HT1080 (cell line): ENCODE measurements at places on chromosomes 7 and 10. TPM values are rescaled to one million over a fixed set of nuclear protein-coding genes. Genes with fewer than 3 reads are reported as not detected.

FXYD4 gene
- not detected in 2 replicates for total RNA-seq

STEAP4 gene
- total RNA-seq: not detected in 2 replicates

AZGP1 gene
- total RNA-seq: not detected in 2 replicates

DNA sequence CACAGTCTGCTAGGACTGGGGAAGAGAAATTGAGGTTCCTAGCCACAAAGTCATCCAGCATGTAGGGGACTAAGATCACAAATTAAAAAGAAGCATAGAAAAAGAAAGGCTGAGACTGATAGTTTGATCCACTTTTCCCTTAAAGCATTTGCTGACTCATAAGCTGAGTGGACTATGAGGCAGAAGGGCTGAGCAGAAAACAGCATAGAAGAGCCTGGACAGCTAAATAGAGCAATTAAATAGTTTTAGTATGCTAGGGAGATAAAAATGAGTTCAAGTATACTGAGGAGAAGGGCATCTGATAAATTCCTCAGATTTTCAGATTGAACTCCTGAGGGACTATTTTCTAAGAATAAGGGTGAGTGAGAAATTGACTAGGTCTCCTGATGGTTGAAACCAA lies 155.9 kb upstream of the EGR2 start:
- peak; percentile 44 for DNase-seq

- no peak for DNase-seq
These were observed 80.9 kb downstream of the LRMDA start for GRCh38 chr10:75512203-75512933.

DNA sequence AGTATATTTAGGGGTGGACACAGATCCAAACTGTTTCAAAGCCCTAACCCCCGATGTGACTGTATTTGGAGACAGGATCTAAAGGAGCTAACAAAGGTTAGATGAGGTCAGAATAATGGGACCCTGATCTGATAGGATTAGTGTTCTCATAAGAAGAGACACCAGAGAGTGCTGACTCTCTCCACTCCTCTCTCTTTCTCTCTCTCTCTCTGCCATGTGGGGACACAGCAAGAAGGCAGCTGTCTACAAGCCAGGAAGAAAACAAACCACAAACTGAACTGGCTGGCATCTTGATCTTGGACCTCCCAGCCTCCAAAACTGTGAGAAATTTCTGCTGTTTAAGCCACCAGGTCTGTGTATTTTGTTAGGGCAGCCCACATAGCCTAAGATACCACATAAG lies 84.7 kb upstream of the KDM7A start:
- DNase-seq: no peak

BTBD16 gene
- not detected in 2 replicates for total RNA-seq

TSC22D4 gene
- total RNA-seq: 58.9 and 65.7 TPM in 2 replicates

GRCh38 chr7:109864230-109864629 lies 1226.7 kb upstream of the LRRN3 start:
- DNase-seq: no peak

DNA sequence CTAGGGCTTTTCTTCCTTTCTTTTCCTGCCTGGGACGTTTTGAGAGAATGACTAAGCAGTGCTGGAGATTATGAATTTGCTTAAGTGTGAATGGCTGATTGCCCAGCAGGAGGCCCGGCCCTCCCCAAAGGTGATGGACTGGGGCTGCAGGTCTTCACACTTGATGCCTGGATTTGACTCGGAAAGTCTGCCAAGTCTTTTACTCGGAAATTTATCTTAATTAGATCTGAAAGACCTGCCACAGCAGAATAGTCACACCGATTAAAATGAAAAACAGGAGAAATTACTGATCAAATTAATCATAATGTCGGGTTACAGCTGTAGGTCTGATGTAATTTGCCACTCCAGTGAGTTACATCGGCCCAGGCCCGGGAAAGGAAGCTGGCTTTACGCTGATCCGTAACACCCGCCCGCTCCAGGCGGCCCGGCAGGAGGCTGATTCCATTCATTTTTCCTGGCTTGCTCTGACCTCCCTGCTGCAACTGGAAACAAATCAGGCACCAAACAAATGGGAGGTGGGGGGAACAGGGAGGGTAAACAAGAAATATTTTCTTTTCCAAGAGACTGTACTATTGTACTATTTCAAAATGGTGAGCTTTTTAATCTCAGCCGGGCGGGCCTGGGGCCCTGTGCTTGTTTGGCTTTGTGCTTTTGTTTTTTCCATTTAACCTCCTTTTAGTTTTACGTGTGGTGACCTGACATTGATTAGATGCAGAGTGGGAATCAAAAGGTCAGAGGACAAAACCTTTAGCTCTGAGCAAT lies 212.4 kb upstream of the YAE1 start:
- no peak for DNase-seq

GRCh38 chr10:119872610-119872859 lies at the start of gene MCMBP:
MCMBP (minus strand) TSS chr10:119872843; CDS start chr10:119872584, 259 bp downstream.
- no peak for DNase-seq

DNA sequence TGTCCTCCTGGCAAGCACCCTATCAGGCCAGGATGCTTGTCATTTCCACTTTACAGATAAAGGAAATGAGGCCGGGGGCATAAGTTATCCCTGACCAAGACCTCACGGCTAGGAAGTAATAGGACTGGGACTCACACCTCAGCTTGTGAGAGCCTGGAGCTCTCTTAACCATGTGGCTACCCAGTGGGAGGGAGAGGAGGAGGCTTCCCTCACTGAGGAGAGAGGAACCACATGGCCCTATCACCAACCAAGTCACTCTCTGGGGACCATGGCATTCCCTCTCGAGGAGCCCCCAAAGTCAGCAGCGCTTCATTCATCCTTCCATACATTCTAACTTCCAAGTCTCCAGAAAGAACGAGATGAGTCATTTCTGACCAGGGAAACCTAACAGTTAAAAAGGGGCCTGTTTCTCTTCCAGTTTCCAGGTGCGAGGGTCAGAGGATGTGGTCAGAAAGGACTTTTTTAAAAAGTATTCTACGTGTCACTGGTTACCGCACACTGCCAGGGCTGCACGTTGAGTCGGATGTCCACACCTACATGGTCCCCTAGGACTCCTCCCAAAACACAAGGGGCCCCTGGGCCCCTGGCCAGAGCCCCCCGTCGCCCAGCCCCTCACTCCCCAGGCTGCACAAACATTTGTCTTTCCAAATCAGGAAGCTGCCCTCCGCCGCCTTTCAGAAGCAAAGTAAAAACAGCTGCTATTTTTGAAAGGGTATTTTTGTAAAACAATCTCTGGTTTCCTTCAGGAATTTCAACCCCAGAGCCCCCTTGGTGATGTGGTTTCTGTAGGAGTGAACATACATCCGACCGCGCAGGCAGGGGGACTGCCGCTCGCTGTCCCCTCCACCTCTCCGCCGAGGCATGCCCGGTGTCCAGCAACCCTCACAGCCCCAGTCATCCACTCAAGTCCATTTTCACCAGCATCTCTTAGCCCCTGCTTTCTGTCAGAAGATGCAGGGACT lies 128.2 kb upstream of the CHST15 start:
- DNase-seq: peak; percentile 82

- DNase-seq: no peak
These were observed 6.4 kb downstream of the KIAA1549 start for GRCh38 chr7:138974675-138975292.

GRCh38 chr10:49309691-49310411 lies 10.9 kb downstream of the C10orf71 start:
- DNase-seq: no peak

- DNase-seq: no peak
These were observed 99.4 kb downstream of the RNF216 start for GRCh38 chr7:5681979-5682546.

PNLIP gene
- not detected in 2 replicates for total RNA-seq

- DNase-seq: no peak
These were observed 54.0 kb downstream of the VWA2 start for GRCh38 chr10:114293075-114293474.

TMEM178B gene
- total RNA-seq: 0.07 TPM in 1 of 2 replicates, not detected in the other

DNA sequence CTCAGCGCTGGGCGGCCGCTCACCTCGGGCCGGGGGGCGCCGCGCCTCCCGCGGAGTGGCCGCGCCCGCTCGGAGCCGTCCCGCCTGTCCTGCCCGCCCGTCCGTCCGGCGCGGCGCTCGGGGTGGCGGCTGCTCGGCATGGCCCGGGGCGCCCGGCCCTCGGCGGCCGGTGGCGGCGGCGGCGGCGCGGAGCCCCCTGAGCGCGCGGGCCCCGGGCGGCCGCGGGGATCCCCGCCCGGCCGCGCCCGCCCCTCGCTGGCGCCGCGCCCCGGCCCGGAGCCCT lies 338 bp downstream of the SDK1 start:
- DNase-seq: no peak

ZNF727 gene
- total RNA-seq: not detected in 2 replicates

DNA sequence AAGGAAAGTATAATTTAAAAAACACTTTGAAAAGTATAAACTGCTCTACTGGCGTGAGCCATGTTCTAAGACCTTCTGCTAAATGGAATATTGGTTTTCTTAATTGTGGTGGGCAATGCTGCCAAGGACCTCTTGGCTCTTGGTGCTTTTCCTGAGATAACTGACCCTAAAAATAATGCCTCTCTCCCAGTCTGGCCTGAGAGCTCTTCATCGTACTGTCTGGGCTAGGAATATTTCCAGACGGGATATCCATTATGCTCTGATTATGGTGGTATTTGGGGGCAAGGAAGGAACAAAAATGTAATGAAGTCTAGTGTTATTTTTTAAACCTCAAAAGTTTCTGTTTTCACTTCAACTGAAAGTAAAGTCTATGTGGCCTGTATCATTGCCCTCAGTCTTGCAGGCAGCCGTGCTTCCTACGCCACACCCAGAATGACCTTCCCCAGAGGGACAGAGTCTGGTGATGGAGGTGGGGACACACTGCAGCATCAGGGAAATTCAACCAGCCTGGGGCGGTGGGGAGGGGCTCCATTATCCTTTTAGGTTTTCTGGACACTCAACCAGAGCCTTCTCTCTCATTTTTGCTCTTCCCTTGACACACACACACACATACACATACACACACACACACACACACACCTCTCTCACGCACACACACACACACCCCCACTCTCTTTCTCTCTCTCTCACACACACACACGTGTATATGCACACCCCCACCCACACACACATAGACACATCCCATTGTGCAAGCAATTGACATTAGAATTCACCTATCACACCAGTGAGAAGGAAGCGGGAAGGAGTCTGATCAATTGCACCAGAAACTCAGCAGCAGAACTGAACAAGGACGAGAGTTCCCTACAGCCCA lies 99.6 kb downstream of the LRRC18 start:
- no peak for DNase-seq

- DNase-seq: no peak
These were observed 22.2 kb downstream of the LAMB1 start for GRCh38 chr7:107980671-107981190.

SNX13 gene
- 19.1 and 22.8 TPM in 2 replicates for total RNA-seq

MOGAT3 gene
- 0.21 TPM in 1 of 2 replicates, not detected in the other for total RNA-seq

TRPV5 gene
- total RNA-seq: not detected in 2 replicates

DNA sequence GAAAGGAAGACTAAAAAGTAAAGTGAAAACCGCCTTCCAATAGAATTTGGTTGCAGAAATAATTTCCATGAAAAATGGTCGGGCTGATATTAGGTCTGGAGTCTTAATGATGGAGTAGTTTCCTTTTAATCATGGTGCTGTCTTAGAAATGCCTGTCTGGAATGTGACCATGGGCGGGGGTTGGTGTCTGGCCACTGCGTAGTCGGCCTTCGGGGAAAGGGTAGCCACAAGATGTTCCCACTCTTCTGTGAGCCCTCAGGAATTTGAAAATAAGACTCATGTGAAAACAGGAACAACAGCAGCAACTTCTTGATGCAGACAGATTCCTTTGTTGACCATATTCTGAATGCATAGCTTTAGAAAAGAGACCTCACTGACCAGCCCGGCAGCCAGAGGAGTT lies 176.8 kb downstream of the KIAA1217 start:
- DNase-seq: no peak

NEBL gene
- total RNA-seq: 0.17 and 0.42 TPM in 2 replicates

COX15 gene
- total RNA-seq: 38.4 and 41.4 TPM in 2 replicates

- DNase-seq: no peak
These were observed 371.4 kb downstream of the DNAJB6 start for GRCh38 chr7:157707983-157708918.

GRCh38 chr10:76572021-76572420 lies 1065.6 kb downstream of the KCNMA1 start:
- DNase-seq: no peak

SPDYE5 gene
- total RNA-seq: not detected in 2 replicates

NKX1-2 gene
- total RNA-seq: 0.05 TPM in 1 of 2 replicates, not detected in the other

GBF1 gene
- 20.8 and 27.6 TPM in 2 replicates for total RNA-seq

- no peak for DNase-seq
These were observed 132.2 kb downstream of the TCERG1L start for GRCh38 chr10:131179361-131179760.

- no peak for DNase-seq
These were observed 36.4 kb upstream of the FIGNL1 start for GRCh38 chr7:50486512-50486911.
